ENCODE measurements at places on chromosomes 1 and 21.

GRCh38 chr1:84632137-84632536 lies 57.9 kb upstream of the CTBS start:
- no peaks in the 10 kb centered on the region for H3K27me3 ChIP-seq
- H3K4me3 ChIP-seq, result no peak overlapping the region
- H3K36me3 ChIP-seq, result no peaks in the 10 kb centered on the region
- H3K4me1 ChIP-seq, result peaks cover 7% of the 10 kb centered on the region
- no peak overlapping the region for H3K27ac ChIP-seq

DNA sequence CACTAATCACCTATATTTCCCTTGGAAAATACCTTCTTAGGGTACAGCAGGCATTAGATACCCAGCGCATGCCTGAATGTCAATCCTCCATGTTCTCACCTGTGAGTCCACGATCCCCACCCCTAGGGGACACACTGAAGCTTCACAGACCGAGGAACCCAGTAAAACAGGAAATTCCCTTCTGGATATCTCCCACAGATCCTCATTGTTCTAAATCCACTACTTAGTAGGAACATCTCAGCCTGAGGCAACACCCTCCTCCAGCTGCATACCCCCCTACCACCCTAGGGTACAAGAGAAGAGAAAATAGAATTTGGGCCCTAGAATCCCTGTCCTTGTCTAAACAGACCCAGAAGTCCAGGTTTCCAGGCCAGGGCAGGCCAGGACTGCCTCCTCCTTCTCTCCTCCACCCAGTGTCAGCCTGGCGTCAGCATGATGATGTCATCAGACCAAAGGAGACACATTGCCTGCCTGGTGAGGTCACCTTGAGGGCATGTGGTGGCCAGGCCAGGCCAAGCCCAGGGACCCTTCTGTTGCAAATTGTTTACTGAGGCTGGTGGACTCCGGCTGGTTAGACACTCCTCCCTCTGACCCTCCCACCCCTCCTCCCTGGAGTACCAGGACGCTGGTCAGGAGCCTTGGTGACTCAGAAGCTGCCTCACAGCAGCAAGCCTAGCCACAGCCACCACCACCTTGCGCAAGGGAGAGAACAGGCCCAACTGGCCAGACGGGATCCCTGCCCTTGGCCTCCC lies 6.2 kb downstream of the NECTIN4 start:
- no peak overlapping the region for H3K27ac ChIP-seq
- H3K27me3 ChIP-seq, result no peaks in the 10 kb centered on the region
- no peak overlapping the region for H3K4me3 ChIP-seq
- no peak for DNase-seq
- H3K36me3 ChIP-seq, result no peaks in the 10 kb centered on the region
- peaks cover 7% of the 10 kb centered on the region for H3K4me1 ChIP-seq

GRCh38 chr1:201475130-201475529 lies 6.1 kb upstream of the PHLDA3 start:
- H3K27me3 ChIP-seq, result peaks cover 52% of the 10 kb centered on the region
- no peak overlapping the region for H3K4me3 ChIP-seq
- H3K27ac ChIP-seq, result no peak overlapping the region
- no peak for DNase-seq
- peaks cover 20% of the 10 kb centered on the region for H3K4me1 ChIP-seq

GRCh38 chr1:170495006-170495405 lies 37.0 kb upstream of the GORAB start:
- H3K4me3 ChIP-seq, result no peak overlapping the region
- H3K36me3 ChIP-seq, result no peaks in the 10 kb centered on the region
- H3K4me1 ChIP-seq, result peaks cover 4% of the 10 kb centered on the region

GRCh38 chr1:185774394-185774793 lies 40.2 kb downstream of the HMCN1 start:
- H3K27ac ChIP-seq, result no peak overlapping the region
- H3K4me1 ChIP-seq, result no peaks in the 10 kb centered on the region
- no peaks in the 10 kb centered on the region for H3K36me3 ChIP-seq
- H3K4me3 ChIP-seq, result no peak overlapping the region

GRCh38 chr1:99771513-99771918 lies 5.1 kb upstream of the FRRS1 start:
- H3K27ac ChIP-seq, result no peak overlapping the region
- H3K36me3 ChIP-seq, result no peaks in the 10 kb centered on the region
- H3K4me1 ChIP-seq, result peaks cover 3% of the 10 kb centered on the region
- H3K4me3 ChIP-seq, result no peak overlapping the region

- no peaks in the 10 kb centered on the region for H3K36me3 ChIP-seq
- no peak overlapping the region for H3K4me3 ChIP-seq
- H3K27ac ChIP-seq, result no peak overlapping the region
- peaks cover 4% of the 10 kb centered on the region for H3K27me3 ChIP-seq
Observed at GRCh38 chr1:20147846-20148570, 8.9 kb downstream of the PLA2G2F start.

- H3K36me3 ChIP-seq, result peaks cover 24% of the 10 kb centered on the region
- peak; percentile 68 for DNase-seq
- H3K4me1 ChIP-seq, result peaks cover 66% of the 10 kb centered on the region
Observed at GRCh38 chr1:26786437-26787380, 1.0 kb upstream of the PIGV start.

DNA sequence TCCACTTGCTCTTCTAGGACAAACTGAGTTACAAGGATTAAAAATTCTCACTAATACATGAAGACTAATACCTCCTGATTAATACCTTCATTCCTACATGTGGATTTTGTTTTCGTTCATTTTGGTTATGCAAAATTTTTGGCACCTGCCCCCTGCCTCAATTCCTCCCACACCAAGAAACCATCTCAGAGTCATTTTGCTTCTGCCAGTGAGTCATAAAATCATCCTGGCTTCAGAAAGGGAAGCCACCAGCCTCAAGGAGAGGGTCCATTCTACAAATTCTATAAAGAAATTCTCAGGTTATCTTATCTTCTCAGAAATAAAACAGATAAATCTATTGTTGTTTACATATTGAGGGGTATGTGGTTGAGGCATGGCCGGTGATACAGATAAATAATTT lies 103.2 kb upstream of the COA6 start:
- no peak overlapping the region for H3K27ac ChIP-seq
- H3K4me3 ChIP-seq, result no peak overlapping the region
- H3K4me1 ChIP-seq, result peaks cover 22% of the 10 kb centered on the region
- peaks cover 61% of the 10 kb centered on the region for H3K36me3 ChIP-seq
- H3K27me3 ChIP-seq, result no peaks in the 10 kb centered on the region

GRCh38 chr1:227317523-227318015 lies 723 bp downstream of the CDC42BPA start:
- no peak overlapping the region for H3K27ac ChIP-seq
- H3K27me3 ChIP-seq, result peaks cover 65% of the 10 kb centered on the region
- DNase-seq, result no peak

GRCh38 chr1:160459056-160459455 lies 58.7 kb downstream of the VANGL2 start:
- no peak overlapping the region for H3K27ac ChIP-seq
- H3K27me3 ChIP-seq, result no peaks in the 10 kb centered on the region
- DNase-seq, result no peak
- H3K4me3 ChIP-seq, result no peak overlapping the region
- no peaks in the 10 kb centered on the region for H3K36me3 ChIP-seq
- peaks cover 36% of the 10 kb centered on the region for H3K4me1 ChIP-seq

- H3K36me3 ChIP-seq, result no peaks in the 10 kb centered on the region
- DNase-seq, result peak; percentile 10
- H3K4me3 ChIP-seq, result peak overlapping the region; percentile 19
- peaks cover 5% of the 10 kb centered on the region for H3K4me1 ChIP-seq
- peaks cover 9% of the 10 kb centered on the region for H3K27me3 ChIP-seq
Observed at GRCh38 chr1:30692201-30692947, 31.0 kb downstream of the MATN1 start.

DNA sequence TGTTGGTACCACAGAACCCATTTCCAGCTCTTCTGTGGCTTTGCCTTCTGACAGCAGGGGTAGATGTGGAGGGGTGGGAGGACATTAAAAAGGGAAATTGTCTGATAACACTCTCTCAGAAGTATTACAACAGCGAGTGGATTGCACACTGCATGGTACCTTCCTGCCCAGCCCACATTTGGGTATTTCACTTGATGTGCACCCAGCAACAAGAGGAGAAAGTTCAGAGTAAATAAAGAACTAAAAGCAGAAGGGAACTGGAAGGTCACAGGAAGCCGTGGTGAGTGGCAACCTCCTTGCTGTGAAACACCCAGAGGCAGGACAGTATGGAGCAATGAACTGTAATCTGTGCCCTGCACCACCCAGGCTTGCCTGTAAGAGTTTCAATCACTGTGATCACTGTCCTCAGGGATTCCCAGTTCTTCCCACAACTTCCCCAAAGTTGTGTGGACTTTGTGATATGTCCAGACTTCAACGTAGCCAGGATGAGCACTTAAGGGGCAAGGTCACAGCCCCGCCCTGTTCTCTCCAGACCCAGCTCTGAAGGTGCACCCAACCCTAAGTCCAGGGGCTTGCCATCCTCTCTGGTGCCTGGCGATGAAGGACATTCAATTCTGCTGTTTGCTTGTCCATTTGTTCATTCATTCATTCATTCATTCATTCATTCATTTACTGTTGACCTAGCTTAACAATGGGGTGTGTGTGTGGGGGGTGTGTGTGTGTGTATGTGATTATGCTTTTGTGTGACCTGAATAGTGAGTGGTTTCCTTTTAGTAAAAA lies 18.7 kb upstream of the F5 start:
- H3K27ac ChIP-seq, result peak overlapping the region; percentile 87
- peak; percentile 41 for DNase-seq
- no peaks in the 10 kb centered on the region for H3K36me3 ChIP-seq
- H3K4me1 ChIP-seq, result peaks cover 36% of the 10 kb centered on the region
- peak overlapping the region; percentile 51 for H3K4me3 ChIP-seq

DNA sequence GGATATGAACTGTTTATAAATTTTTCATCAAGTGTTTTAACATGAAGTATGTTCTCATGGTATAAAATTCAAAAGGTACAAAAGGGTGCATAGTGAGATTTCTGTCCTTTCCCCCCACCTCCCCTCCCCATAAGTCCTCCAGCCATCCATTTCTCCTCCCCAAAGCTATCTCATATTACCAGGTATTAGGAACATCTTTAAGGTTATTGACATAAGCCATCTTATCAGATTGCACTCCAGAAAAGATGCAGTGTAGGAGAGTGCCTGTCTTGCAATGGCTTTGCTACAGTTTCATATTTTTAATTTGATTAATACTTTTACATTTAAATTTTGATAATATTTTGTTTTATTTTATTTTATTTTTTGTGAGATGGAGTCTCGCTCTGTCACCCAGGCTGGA lies 13.5 kb upstream of the HPCAL4 start:
- no peak for DNase-seq
- H3K36me3 ChIP-seq, result no peaks in the 10 kb centered on the region
- H3K27ac ChIP-seq, result no peak overlapping the region
- no peak overlapping the region for H3K4me3 ChIP-seq
- peaks cover 12% of the 10 kb centered on the region for H3K27me3 ChIP-seq

- no peaks in the 10 kb centered on the region for H3K36me3 ChIP-seq
- no peak overlapping the region for H3K27ac ChIP-seq
- H3K4me1 ChIP-seq, result no peaks in the 10 kb centered on the region
- DNase-seq, result no peak
- peaks cover 19% of the 10 kb centered on the region for H3K27me3 ChIP-seq
Observed at GRCh38 chr1:3247521-3248121, 178.6 kb downstream of the PRDM16 start.

- no peaks in the 10 kb centered on the region for H3K27me3 ChIP-seq
- H3K36me3 ChIP-seq, result peaks cover 11% of the 10 kb centered on the region
- H3K4me3 ChIP-seq, result no peak overlapping the region
- H3K27ac ChIP-seq, result no peak overlapping the region
Observed at GRCh38 chr1:201845331-201846083, 16.6 kb downstream of the IPO9 start.

- H3K4me1 ChIP-seq, result peaks cover 3% of the 10 kb centered on the region
- no peaks in the 10 kb centered on the region for H3K27me3 ChIP-seq
- DNase-seq, result no peak
- H3K27ac ChIP-seq, result no peak overlapping the region
Observed at GRCh38 chr1:235831148-235831547, 35.6 kb downstream of the LYST start.

GRCh38 chr1:169361281-169361680 lies 6.3 kb downstream of the NME7 start:
- no peaks in the 10 kb centered on the region for H3K27me3 ChIP-seq
- peaks cover 21% of the 10 kb centered on the region for H3K4me1 ChIP-seq

GRCh38 chr1:11320153-11320936 lies 47.3 kb downstream of the UBIAD1 start:
- no peaks in the 10 kb centered on the region for H3K36me3 ChIP-seq
- H3K27ac ChIP-seq, result peak overlapping the region; percentile 46
- H3K4me3 ChIP-seq, result peak overlapping the region; percentile 6
- H3K4me1 ChIP-seq, result peaks cover 3% of the 10 kb centered on the region

DNA sequence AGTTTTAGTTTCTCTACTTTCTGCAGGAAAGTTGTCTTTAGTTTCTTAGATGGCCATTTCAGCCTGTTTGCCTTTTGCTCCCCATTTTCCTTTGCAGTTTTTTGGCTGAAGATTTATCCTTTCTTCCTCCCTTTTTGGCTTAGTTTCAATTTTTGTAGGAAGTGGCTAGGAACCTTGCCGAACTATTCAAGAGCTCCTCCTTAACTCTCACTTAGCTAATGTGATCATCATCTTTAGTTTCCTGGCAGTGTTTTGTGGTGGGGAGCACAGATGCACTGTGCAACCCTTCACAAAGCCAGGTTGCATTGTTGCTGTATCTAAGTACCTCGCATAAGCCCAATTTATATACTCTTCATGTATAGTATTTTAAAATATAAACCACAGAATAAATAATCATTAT lies 28.8 kb upstream of the CCDC181 start:
- H3K4me3 ChIP-seq, result no peak overlapping the region
- no peak for DNase-seq
- H3K27me3 ChIP-seq, result peaks cover 10% of the 10 kb centered on the region
- peaks cover 11% of the 10 kb centered on the region for H3K36me3 ChIP-seq
- peaks cover 15% of the 10 kb centered on the region for H3K4me1 ChIP-seq

DNA sequence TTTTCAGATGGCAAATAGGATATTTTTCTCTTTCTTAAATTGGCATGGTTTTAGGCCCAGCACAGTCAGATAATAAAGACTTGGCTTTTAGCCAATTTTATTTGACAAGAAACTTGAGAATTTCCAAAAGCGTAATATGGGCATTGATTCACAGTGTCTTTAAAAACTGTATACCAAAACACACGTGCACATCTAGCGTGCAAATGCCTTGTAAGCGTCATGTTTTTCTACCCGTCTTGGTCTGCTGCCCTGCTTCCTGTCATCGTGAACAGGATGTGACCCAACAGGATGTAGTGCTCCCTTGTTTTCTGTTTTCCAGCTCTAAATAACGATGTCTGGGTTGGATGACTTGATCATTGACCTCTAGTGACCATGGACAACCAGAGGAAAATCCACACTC lies 24.7 kb upstream of the SLC44A3 start:
- H3K27me3 ChIP-seq, result no peaks in the 10 kb centered on the region
- DNase-seq, result no peak
- H3K4me1 ChIP-seq, result peaks cover 6% of the 10 kb centered on the region

GRCh38 chr21:44892536-44893277 lies 19.2 kb upstream of the PTTG1IP start:
- peak overlapping the region; percentile 67 for H3K27ac ChIP-seq
- H3K36me3 ChIP-seq, result peaks cover 11% of the 10 kb centered on the region
- no peak overlapping the region for H3K4me3 ChIP-seq
- peak; percentile 85 for DNase-seq
